Right cardiac atrium (tissue), 5 donors: ENCODE measurements at places on chromosomes 1 and 21. TPM values are rescaled to one million over a fixed set of nuclear protein-coding genes. Genes with fewer than 3 reads are reported as not detected.

The CAMTA1 gene
- 179 TPM for total RNA-seq

The PLEKHN1 gene
- 0.41 TPM for total RNA-seq

The LGR6 gene
- total RNA-seq = 52.7 TPM

The AKR7A2 gene
- 39.7 TPM for total RNA-seq

The SPRR2F gene
- 0.37 TPM for total RNA-seq

The CLCA1 gene
- total RNA-seq = not detected

The ADORA3 gene
- total RNA-seq = 10.0 TPM

The ZBTB7B gene
- 54.7 TPM for total RNA-seq

The RPS6KA1 gene
- total RNA-seq = 7.0 TPM

The FCRL2 gene
- total RNA-seq = not detected

The TDRD5 gene
- 0.21 TPM for total RNA-seq

The VSIG8 gene
- total RNA-seq = 0.19 TPM

The SLC9C2 gene
- 0.31 TPM for total RNA-seq

The AMY1A gene
- total RNA-seq = not detected
